CD14-positive monocyte (primary cell): ENCODE measurements at places on chromosomes 2 and 18.

DNA sequence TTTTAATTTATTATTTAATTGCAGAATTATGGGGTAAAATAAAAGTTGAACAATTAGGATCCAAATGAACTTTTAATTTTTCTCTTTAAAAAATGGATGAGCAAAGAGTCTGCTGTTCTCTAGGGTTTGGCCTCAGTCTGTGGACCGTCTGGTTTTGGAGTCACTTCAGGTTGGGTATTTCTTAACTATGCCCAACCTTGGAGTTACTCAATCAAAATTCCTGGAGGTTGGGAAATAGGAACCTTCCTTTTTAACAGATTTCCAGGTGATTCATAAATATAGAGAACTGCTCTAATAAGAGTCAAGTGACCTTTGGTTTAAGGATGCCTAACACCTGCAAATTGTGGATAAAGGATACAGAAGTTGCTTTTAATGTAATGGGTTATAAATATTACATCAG lies 241.5 kb upstream of the GCFC2 start:
- DNase-seq, result no peak

DNA sequence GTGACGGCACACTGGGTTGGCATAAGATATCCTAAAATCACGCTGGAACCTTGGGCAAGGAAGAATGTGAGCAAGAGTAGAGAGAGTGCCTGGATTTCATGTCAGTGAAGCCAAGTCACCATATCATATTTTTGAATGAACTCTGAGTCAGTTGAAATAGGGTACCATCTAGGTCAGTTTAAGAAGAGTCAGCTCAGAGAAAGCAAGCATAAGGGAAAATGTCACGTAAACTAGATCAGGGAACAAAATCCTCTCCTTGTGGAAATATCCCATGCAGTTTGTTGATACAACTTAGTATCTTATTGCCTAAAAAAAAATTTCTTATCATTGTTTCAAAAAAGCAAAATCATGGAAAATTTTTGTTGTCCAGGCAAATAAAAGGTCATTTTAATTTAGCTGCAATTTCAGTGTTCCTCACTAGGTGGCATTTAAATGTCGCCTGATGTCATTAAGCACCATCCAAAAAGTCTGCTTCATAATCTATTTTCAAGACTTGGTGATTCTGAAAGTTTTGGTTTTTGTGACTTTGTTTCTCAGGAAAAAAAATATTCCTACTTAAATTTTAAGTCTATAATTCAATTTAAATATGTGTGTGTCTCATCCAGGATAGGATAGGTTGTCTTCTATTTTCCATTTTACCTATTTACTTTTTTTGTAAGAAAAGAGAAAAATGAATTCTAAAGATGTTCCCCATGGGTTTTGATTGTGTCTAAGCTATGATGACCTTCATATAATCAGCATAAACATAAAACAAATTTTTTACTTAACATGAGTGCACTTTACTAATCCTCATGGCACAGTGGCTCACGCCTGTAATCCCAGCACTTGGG lies 19.6 kb downstream of the RSAD2 start:
- peak; percentile 16 for DNase-seq

GRCh38 chr2:233430081-233430480 lies 75.8 kb downstream of the DGKD start:
- DNase-seq, result no peak

- no peak for DNase-seq
These were observed 23.5 kb upstream of the TMEM178A start for GRCh38 chr2:39642051-39642718.

- no peak for DNase-seq
These were observed 93.6 kb downstream of the SATB2 start for GRCh38 chr2:199364153-199364552.

GRCh38 chr2:175187378-175187777 lies 5.9 kb upstream of the ATP5MC3 start:
- no peak for DNase-seq

DNA sequence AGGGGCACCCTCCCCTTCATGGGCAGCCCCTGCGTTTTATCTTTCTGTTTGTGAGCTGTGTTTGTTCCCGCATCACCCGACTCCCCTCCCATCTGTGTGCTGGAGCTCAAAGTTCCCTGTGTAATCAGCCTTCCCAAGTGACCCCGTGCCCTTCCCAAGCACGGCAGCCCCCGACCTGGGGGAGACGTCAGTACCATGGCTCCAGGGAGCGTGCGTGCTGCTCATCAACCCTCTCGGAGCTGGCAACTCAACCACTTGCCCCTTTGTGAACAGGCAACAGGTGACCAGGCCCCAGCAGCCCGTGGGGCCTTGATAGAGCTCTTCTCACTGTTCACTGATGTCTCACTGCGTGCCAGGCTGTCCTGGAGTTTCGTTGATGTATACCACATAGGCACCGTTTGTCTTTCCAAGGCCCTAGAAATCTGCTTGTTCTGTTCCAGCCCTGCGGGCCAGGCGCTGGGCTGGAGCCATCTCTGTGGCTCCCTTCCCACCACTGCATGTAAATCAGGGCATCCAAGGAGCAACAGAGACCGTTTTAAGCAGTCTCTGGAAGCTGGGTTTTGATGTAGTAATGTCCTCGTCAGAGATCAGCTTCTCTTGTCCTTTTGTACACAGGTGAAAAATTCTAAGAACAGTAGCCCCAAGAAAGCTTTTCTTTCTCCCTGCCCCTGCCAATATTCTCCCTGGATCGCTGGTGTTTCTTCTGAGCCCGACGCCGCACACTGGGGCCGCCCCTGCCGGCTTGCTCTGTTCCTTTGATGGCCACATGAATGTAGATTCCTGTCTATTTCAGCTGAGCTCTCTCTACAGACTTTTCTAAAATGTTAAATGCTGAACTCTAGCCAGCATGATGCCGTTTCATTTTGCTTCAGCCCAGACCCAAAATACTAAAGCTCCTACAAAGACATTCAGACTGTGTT lies 107.0 kb upstream of the PTPRM start:
- no peak for DNase-seq

DNA sequence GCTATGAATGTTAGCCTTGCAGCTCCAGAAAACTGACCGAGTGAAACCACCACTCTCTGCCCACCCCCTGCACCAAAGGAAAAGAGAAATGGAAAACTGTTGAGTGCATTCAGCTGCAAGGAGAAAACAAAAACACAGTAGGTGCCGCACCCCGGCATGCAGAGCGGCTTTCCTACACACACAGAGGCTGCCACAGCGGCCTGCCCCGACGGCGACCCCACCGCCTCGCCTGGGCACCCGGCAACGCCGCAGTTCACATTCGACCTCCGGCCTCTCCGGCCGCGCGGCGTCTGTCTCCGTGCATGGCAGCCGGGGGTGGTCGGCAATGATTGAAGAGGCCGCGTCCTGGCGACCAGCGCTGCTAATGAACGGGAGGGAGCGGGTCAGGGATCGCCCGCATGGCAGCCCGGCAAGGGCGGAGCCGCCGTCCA lies 417.1 kb upstream of the SALL3 start:
- no peak for DNase-seq

GRCh38 chr18:35519148-35519899 lies 21.6 kb upstream of the INO80C start:
- DNase-seq, result no peak

DNA sequence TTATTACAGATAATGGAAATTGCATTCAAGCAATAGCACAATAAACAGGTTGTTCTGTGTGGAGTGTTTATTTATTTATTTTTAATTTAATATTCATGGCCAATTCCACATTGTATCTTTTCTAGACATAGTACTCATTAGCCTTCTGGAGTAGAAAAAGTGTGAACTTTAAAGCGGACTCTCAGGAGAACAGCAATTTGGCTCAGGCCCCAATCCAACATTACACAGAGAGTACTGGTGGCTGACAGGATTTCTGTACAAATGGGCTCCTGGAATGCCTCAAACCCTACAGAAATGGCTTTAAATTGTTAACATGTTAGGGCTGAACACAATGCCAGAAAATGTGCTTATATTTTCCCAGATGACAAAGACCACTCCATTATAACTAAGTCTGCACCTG lies 533.9 kb upstream of the NXPH2 start:
- DNase-seq, result no peak

- DNase-seq, result no peak
These were observed 28.3 kb downstream of the CREB1 start for GRCh38 chr2:207558079-207558491.

DNA sequence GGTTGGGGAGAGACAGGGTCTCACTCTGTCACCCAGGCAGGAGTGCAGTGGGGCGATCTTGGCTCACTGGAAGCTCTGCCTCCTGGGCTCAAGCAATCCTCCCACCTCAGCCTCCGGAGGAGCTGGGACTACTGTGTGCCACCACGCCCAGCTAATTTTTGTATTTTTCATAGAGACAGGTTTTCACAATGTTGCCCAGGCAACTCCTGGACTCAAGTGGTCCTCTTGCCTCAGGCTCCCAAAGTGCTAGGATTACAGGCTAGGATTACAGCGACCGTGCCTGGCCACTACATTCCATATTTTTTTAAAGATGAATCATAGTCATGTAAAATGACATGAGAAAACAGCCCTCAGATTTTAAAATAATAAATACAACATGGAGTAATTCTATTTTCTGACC lies 32.3 kb downstream of the CWC22 start:
- no peak for DNase-seq
